ENCODE measurements at places on chromosomes 12 and 14.

- no peak for DNase-seq
Measured at GRCh38 chr12:14628771-14629170, 61.1 kb upstream of the PLBD1 start.

DNA sequence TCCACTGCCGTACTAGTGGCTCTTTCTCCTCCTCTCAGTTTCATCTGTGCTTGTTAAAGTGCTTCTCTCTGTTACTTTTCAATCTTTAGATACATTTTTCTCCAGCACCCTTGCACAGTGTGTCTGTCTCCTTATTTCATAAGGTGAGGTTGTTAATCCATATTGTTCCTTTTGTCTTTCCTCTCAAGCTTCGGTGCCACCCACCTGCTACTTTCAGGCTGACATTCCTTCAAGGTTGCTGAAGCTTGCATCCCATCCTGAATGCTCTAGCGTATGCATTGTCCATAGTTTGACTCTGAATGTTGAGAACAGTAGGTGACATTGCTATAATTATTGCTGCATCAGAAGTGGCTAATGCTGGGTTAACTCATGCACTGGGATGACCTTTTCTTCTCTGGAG, 20.6 kb downstream of the TUNAR start:
- no peak for DNase-seq

GRCh38 chr12:9940375-9940774, 8.2 kb upstream of the CLEC2A start:
- no peak for DNase-seq

DNA sequence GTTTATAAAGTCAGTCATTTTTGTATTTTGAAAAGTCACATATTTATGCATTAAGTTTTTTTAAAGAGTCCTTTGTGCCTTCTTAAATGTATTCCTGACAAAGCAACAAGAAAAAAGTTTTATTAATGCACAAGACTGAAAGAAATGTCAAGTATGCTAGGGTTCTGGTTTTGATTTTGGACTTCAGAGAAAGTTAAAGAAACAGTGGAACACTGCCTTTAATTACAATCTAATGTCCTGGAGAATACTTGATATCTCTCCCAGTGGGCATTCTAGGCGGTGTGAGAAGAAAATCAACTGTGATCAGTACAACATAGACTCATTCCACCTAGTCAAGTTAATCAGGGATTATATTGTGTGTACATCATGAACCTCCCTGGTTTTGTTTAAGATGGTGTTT, 49.9 kb downstream of the PRICKLE1 start:
- DNase-seq: no peak

- DNase-seq: no peak
Measured at GRCh38 chr14:34063470-34064164, 112.7 kb upstream of the EGLN3 start.

DNA sequence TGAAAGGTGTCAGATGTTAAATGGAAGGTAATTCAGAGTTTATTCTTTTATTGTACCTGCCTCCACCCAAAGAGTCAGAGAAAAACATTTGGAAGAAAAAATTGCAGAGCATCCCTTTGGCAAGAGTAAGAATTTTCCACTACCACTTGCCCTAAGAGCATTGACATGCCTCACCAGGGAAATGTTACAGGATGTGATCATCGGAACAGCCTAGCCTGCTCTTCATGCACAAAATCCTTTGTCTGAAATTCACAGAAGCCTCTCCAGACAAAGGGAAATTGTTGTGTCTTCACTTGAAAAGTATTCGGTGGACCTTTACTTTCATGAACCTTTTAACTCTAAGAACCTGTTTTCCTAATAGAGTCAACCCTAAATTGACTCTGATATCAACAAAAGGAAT, 36.9 kb downstream of the ATP2A2 start:
- no peak for DNase-seq

- DNase-seq: no peak
Measured at GRCh38 chr14:96221109-96221650, 16.5 kb downstream of the BDKRB2 start.

GRCh38 chr12:6902448-6902847, 2.2 kb upstream of the LRRC23 start:
- DNase-seq: no peak

DNA sequence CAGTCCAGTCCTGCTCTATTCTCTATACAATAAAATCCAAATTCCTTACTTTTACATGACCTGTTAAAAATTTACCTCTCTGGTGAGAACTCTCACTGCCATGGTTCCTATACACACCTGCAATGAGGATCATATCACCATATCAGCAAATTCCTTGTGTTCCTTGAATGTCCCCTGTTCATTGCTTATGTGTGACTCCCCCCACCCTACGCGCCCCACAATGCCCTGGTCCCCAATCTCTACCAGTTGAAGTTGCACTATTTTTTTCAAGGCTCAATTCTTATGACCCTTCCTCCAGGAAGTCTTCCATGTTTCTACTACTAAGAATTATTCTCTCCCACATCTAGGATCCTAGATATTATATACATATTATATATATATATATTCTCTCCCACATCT, 82.2 kb upstream of the NEDD1 start:
- DNase-seq: no peak

DNA sequence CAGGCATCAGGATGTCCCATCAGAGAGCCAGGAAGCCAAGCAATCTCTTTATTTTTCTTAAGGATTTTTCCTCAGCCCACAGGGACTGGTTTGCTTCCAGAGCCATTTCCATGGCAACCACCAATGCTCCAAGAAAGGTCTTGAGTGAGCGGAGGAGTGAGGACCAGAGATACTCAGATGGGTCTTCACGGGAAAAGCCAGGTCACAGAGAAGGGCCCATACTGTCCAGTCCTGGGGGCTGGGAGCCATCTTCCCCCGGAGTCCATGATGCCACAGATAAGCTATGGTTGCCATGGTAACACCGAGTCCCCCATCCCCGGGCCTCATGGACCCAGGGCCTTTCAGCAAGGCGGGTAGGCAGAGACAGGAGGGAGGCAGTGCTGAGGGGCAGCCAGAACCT, 28.6 kb downstream of the CMKLR1 start:
- DNase-seq: no peak

GRCh38 chr14:100551056-100551455, 36.2 kb downstream of the BEGAIN start:
- DNase-seq: no peak

GRCh38 chr12:130162745-130163460, 639 bp downstream of the FZD10 start:
- DNase-seq: no peak

- DNase-seq: no peak
Measured at GRCh38 chr14:60651796-60652673, 2.8 kb upstream of the SIX1 start.

DNA sequence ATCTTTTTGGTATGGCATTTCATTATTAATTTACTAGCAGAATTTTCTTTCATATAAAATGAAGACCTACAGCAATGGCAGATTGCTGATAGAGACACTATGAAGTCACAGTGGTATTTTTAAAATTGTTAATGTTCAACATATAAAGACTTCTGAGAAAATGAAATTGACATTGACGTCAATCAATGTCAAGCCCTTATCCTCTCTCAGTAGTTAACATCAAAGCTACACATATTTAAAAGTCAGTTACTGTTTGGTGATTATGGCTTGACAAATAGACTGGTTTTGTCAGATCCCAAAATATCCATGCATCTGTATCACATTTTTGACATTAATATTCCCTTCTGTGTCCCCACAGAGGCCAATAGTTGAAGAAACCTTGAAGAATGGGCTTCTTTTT, 1069.1 kb upstream of the SEL1L start:
- DNase-seq: no peak

GRCh38 chr14:53952533-53952932, 4.1 kb downstream of the BMP4 start:
- DNase-seq: no peak

DNA sequence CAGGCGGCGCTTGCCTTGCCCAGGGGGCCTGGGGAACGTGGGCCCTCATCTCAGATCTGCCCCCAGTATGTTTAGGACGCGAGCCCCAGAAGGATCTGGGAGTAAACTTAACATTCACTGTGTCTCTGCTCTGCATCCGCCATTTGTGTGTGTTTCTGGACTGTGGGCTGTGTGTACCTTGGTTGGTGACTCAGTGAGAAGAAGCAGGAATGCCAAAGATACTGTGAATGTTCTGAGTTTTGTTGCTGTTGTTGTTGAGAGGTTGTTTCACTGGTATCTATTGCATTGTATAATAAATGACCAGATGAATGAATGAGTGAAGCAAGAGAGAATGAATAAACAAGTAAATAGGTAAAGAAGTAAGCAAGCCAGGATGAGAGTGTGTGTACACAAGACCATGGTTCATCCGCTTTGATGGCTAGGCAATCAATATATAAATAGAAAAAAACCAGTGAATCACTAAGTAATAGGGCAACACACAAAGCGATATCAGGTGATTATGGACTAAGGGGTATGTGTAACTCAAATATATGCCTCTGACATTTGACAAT, 20.5 kb downstream of the MEG3 start:
- no peak for DNase-seq

DNA sequence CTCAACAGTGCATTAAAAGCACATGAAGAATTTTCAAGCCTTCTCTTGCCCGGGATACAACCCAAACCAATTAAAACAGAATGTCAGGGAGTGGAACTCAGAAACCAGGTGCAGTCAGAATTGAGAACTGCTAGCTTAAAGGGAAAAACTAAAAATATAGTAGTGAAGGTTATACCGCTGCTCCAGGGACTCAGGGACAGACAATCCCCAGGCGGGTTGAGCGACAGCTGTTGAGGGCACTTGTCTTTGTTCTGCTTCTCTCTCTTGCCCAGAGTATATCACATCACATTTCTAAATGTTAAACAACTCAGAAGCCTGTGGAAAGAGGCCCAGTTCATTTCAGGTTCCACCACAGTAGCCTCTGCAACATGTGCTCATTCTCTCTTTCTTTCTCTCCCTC, 93.1 kb downstream of the SLC5A8 start:
- no peak for DNase-seq

DNA sequence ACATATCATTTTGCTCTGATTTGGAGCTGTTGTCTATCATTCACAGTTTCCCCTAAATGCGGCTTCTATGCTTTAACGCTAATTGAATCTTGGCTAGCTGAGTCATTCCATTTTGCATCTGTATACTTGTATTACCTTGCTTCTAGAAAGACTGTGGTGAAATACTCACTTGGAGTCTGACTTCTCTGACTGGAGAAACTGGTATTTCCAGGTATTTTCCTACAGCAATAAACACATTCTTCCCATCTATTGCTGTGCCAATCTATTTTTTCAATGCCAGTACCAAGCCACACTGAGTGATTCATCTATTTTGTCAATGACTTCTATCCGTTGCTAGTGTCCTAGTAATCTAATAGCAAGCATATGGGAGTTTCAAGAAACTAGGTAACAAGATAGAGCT, 76.0 kb upstream of the ST8SIA1 start:
- DNase-seq: no peak
